ENCODE measurements at places on chromosomes 2 and 18.
A peak's percentile ranks its signal among the peaks of the same experiment; 100 is the strongest.

DNA sequence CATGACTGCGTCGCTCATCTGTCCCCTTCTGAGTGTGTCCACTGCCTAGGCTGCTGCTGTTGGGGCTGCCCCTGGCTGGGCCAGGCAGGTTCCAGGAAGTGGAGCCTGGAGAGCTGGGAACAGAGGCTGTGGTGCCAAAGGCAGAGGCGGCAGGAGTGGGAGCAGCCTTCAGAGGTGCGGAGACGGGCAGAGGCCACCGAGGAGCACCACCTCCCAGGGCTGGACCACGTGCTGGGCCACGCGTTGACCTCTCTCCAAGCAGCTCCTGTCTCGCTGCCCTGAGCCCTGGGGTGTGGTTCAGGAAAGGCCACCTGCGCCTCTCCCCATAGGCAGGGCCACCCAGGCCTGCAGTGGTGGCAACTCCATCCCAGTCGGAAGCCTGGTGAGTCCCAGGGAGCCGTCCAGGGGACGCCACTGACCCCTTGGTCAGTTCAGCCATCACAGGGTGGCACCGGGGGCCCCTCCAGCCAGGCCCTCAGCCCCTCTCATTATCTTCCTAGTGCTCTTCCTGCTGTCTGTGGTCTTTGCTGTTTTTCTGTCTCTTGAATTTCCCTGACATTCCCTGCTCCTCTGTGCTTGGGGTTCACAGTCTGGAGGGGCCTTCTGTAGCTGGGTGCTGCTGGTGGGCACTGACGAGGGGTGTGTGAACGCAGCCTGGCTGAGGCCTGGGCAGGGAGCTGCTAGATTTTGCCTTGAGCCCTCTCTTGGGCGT, 122.8 kb upstream of the HS6ST1 start:
- DNase-seq: no peak

GRCh38 chr2:160222546-160223283, 22.6 kb upstream of the ITGB6 start:
- DNase-seq: no peak

DNA sequence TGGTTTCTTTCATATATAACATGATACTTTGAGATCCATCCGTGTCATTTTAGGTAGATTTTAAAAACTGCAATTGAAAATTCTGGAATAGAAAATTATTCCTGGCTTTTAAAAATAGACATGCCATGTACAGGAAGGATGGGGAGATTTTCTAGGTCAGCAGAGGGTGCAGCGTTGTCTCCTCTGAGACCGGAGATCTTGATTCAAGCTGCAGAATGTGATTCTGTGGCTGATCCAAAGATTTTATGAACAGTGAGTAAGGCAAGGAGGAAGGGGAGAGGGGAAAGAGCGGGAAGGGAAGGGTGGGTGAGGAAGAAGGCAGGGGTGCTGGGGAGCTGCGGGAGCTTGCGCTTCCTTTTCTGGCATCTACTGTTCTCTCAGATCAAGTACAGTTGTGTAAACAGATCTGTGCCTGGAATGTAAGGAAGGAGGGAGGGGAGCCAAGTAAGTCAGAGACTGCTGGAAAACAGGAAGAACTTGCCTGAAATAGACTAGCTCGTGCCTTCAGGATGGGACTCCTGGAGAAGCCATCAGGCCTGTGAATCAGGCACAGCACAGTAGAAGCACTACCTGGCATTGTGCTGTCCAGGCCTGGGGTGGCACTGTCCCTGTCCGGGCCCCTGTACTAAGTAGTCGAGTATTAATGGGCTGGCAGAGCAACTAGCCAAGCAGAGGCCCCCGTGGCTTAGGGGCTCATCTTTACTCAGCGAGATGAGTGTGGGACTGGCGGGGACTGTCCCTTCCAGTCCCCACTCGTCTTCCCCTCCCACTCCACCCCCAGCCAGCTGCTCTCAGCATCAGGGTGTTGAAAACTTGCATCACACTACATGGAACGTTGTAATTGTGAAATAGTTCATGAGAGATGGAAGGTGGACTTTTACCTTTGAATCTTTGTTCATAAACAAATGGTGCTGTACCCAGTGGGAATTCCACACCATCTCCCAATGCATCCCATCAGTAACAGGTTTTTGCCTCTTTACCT, 163.5 kb downstream of the UXS1 start:
- DNase-seq: no peak

DNA sequence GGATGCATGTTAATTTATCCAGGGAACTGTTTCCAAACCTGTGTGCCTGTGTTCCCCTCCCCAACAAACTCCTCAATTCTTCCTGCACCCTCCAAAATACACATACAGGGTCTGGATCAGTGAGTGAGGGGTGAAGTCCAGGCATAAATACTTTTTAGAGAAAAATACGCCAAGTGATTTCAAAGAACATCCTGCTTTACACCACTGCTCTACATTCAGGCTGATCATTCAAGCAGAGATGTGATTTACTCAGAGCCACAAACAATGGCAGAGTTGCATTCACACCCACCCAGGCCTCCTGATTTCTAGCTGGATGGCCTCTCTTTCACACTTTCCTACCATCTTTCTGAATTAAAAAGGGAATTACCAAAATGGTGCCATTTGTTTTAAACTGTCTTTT, 289.5 kb upstream of the SLC14A2 start:
- no peak for DNase-seq

GRCh38 chr18:9861933-9862332, 23.8 kb upstream of the TXNDC2 start:
- DNase-seq: no peak

DNA sequence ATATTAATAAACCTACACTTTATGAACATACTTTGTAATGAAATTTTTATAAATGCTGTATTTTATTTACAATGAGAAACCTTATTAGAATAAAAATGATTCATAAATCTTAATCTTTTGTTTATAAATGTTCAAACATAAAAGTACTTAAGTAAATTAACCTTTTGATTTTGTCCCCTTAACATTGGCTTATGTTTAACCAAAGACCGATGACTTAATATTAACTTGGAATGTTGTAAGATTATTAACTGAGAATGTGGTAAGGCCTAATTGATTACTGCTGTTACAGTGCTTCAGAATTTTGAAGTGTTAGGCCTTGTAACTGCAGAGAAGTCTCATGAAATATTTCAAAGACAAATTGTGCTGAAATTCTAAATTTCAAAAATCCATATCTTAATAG, 5.7 kb downstream of the CPS1 start:
- no peak for DNase-seq

GRCh38 chr2:237901932-237902850, 42.8 kb downstream of the RAMP1 start:
- peak; percentile 75 for DNase-seq

DNA sequence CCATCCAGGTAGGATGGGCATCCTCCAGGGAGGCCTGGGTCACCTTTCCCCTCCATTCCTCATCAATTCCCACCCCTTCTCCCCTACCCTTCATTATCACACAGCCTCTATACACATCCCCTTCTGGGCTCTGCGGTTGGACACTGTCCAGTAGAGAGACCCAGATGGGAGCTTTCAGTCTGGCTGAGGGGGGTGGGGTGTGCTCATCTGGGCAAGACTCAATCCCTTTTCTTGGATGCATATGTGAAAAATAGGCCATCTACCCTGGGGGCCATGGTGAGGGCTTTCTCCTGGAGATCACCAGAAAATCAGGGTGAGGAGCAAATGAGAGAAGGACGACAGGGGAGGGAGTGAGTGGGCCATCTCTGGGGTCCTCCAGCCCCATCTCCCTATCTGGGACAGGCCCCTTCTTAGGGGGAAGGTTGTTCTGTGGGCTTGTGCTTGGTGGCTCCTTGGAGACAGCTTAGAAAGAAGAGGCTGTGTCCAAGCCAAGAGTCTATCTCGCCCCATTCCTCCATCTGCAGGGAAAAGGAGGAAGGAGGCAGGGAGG, 160.1 kb downstream of the DYSF start:
- no peak for DNase-seq
